NCI-H345 (cell line): ENCODE measurements at places on chromosomes 12 and 14.
A peak's percentile ranks its signal among the peaks of the same experiment; 100 is the strongest.

DNA sequence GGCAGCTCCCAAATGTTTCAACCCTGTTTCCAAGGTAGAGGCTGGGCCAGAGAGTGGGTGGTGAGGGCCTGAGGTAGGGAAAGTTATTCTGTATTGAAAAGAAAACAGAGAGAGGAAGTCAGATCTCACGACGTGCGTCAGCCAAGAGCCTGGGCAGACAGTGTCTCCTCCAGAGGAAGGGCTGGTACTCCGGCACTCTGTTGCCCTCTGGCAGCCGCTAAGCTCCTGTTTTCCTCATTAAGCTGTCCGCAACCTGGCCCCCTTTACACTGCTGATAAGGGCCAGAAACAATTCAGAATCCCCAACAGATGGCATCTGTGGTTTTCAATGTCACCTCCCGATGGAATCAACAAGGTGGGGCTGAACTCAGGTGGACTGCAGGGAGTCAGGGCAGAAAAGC, 26.0 kb upstream of the LTBP2 start:
- DNase-seq: no peak

DNA sequence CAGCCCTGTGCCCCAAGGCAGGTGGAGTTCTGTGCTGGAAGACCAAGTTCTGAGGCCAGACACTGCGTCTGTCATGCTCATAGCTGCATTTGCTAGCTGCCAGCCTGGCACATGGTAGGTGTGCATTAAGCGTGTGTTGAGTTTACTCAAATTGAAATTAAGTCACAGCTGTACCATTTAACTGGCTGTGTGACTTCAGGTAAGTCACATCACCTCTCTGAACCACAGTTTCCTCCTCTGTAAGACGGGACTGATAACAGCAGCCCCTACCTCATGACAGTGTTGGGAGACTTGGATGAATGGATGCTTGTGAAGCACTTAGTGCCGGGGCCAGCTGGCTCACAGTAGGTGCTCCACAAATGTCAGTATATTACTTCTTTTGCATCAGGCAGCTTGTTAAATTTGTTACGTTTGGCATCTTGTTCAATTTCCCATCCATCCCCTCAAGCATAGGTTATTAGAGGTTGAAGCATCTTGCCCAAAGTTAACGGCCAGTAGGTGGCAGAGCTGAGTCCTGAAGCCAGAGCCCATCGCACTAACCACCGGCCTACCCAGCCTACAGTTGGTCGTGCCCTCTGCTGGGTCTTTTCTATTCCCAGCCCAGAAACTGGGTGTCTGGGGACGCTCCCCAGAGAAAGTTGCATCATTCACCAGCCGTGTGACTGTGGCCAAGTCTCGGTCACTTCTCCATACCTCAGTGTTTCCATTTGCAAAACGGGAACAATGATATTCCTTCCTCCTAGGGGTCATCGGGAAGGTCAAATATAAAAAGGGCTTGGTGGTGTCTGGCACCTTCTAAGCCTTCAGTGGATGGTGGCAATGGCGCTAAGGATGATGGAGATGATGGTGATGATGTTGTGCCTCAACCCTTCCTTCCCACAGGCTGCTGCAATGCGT, 4.5 kb downstream of the DAO start:
- DNase-seq: peak; percentile 20

GRCh38 chr12:73308747-73309146, 1036.6 kb downstream of the TRHDE start:
- no peak for DNase-seq

GRCh38 chr12:47065546-47065945, 13.9 kb upstream of the PCED1B start:
- no peak for DNase-seq

DNA sequence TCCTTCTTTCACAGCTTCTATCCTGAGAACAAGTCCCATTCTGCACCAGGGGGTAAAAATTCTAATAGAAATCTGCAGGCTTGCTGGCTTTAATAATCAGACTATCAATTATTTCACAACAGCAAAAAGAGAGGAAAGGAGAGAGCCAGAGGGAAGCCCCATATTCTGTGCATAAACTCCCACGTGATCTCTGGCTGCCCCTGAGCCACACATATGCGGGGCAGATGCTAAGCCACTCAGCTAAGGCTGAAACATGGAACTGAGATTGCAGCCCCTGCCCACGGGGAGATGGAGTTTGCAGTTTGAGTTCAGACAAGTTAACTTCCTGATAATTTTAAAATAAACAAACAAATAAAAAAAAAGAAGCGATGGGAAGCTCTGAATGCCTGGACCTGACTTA, 254.4 kb upstream of the CCDC196 start:
- DNase-seq: no peak

GRCh38 chr12:104958001-104958804, at the start of gene SLC41A2:
TSS of gene SLC41A2 (minus strand) at chr12:104958290. CDS start at chr12:104928527, 29,763 bp downstream.
- DNase-seq: peak; percentile 79

- no peak for DNase-seq
These were observed 32.0 kb downstream of the PEX5 start for GRCh38 chr12:7221486-7221885.

DNA sequence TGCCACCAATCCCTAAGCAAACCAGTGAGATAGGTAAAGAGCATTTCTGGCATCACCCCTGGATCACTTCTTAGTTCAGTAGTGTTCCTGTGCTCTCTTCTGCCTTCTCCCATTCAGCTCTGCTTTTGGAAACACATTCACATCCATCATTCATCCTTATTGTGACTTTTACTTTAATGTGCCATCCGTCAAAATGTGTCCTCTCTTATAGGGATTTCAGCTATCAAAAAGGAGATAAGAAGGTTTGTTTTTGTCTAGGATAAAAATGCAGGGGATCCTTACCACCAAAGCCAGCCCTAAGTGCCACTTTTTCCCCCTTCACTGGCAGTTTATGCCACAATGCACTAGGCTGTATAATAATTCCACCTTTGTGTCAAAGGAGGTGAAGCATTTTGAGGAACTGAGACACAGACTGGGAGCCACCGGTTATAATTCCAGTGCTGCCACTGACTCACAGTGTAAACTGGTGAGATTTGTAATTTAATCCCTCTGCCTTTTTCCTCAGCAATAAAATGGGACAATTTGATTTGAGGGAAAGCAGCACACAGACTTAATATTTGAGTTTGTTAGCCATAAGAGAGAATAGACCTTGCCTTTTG, 158.6 kb downstream of the PAX9 start:
- no peak for DNase-seq

DNA sequence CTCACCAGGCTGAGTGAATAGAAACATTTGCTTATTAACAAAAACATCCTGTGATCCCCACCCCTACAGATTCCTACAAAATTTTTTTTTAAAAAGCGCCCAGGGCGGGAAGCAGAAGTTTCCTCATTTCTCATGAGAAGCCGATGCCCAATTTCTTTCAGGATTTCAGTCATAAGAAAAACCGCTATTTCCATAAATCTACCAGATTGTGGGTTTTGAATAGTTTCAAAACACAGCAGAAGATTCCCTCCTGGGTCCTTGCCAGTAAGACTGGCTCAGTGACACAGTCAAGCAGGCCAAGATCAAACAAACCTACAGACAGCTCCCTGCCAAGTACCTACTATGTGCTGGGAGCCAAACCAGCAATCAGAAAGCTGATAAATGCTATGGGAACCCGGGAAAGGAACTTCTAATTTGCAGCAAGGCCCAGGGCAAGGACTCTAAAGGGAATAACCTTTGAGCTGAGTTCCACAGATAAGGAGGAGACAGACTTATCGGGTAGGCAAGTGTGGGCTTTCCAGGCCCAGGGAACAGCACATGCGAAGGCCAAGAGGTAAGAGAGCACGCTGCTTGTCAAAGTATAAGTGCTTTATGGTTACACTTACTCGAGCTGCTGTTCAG, 68.7 kb downstream of the CCDC88C start:
- no peak for DNase-seq
